ENCODE measurements at places on chromosomes 6 and 20.

- DNase-seq: no peak
Measured at GRCh38 chr6:149052350-149053106, 265.0 kb upstream of the TAB2 start.

DNA sequence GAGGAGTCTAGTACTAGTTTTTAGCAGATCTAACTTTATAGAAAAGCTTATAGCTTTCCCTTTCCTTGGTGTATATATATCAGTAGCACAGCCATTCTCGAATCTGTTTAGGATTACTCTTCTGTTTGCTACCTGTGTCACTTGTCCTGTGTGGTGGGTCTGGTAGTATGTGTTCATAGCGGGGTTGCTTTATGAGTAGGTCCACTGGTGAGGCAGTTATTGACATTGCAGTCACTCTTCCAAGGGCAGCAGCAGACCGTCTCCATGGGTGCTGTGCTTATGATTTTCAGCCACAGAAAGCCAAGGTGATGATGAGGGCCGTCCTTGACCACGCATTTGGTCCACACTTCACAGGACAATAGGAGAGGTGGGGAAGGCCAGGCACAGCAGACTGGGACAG lies 171.5 kb downstream of the CDKAL1 start:
- no peak for DNase-seq

DNA sequence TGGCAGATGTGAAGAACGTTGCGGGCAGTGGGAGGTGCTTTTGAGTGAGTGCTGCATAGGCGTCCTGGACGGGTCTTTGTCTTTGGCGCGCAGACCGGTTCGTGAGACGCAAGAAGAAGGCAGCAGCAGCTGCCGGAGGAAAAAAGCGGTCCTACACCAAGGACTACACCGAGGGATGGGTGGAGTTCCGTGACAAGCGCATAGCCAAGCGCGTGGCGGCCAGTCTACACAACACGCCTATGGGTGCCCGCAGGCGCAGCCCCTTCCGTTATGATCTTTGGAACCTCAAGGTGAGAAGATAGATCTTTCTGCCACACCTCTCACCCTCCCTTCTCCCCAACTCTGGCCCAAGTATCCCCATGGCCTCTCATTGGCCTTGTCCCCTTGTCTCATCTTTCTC lies 1.1 kb downstream of the ABT1 start:
- no peak for DNase-seq

DNA sequence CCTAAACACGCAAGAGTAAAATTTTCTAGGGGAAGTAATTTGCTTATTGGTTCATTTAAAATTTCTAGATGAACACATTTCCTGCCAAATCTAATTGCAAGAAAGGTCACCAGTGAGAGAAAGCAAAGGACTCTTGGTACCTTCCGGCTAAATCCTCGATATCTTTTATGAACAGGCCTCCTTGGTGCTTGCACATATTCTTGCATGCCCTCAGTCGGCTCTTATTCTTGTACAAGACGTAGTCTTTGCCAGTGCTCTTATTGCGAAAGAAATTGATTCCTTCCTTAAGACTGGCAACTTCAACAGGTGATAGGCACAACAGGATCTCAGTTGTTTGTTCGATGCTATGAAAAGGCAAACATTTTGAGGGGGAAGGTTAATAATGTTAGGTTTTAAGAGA lies 141.7 kb upstream of the CARMIL1 start:
- no peak for DNase-seq

GRCh38 chr20:46028772-46029371 lies at the start of gene SLC12A5:
TSS of gene SLC12A5 (plus strand) at chr20:46029215. CDS start at chr20:46029345, 130 bp downstream.
- DNase-seq: no peak
